Activated CD8-positive, alpha-beta memory T cell treated with anti-CD3 and anti-CD28 coated beads, Interleukin-2, amount 10 ng/mL, durations not matched to agents 7 days and 5 days (primary cell): ENCODE measurements at places on chromosomes 2 and 18. TPM values are rescaled to one million over a fixed set of nuclear protein-coding genes. Genes with fewer than 3 reads are reported as not detected.

The SATB2 gene
- total RNA-seq: 0.09 TPM

The CNRIP1 gene
- total RNA-seq: not detected

The METTL5 gene
- total RNA-seq: 68.5 TPM

The SERPINB11 gene
- total RNA-seq: not detected

The GEN1 gene
- 40.0 TPM for total RNA-seq

The MLPH gene
- not detected for total RNA-seq

The MALL gene
- total RNA-seq: not detected

The TBR1 gene
- 0.05 TPM for total RNA-seq

The ABHD1 gene
- 0.21 TPM for total RNA-seq

The KCNK3 gene
- total RNA-seq: not detected

The TMEM182 gene
- total RNA-seq: 4.4 TPM

The SPDYA gene
- total RNA-seq: 1.6 TPM

The GAREM1 gene
- not detected for total RNA-seq

The TMEM198 gene
- 1.8 TPM for total RNA-seq

The ESPNL gene
- not detected for total RNA-seq

The SCN9A gene
- not detected for total RNA-seq

The MATN3 gene
- total RNA-seq: not detected

The IL36A gene
- total RNA-seq: not detected

The ABCG5 gene
- total RNA-seq: not detected

The UGT1A10 gene
- total RNA-seq: not detected

The RBM45 gene
- total RNA-seq: 16.6 TPM

The TSPYL6 gene
- not detected for total RNA-seq

The DSG3 gene
- total RNA-seq: not detected
